ENCODE measurements at places on chromosomes 16 and 17.
A peak's percentile ranks its signal among the peaks of the same experiment; 100 is the strongest.

GRCh38 chr16:81774348-81774747 is 4.7 kb upstream of the PLCG2 start:
- no peak for DNase-seq

DNA sequence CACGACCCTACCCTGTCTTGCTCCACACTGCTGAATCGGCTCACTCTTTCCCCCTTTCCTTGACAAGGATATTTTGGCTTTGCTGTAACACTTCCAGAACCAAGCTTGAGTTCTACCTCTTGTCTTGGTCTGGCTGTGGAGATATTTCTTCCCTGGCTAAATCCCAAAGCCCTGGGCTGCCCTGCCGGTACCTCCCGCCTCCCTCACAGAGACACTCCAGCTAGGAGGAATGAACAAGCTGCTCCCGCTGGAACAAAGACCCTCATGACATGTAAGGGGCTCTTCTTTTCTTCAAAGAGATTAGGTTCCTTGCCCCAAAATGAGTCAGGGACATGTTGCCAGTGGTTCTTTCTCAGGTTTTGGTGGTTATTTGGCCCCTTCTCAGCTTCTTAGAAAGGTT is 10.8 kb downstream of the INPP5K start:
- no peak for DNase-seq

GRCh38 chr16:22007509-22008214 is at the start of gene MOSMO:
TSS of gene MOSMO (plus strand) at chr16:22008111. CDS start at chr16:22008302, 191 bp downstream.
- peak; percentile 38 for DNase-seq

DNA sequence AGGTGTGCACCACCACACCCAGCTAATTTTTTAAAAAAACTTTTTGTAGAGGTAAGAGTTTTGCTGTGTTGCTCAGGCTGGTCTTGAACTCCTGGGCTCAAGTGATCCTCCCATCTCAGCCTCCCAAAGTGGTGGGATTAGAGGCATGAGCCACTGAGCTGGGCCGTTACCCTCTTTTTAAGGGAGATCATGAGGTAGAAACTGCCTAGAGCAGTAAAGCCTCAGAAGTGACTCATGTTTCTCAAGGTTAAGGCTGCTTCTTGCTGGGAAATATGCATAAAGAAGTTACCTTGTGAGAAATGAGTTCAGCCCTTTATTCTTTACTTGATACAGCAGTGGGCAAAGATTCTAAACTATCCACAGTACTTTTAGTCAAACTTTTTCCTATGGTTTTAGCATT is 38.2 kb downstream of the GRB2 start:
- DNase-seq, result no peak

DNA sequence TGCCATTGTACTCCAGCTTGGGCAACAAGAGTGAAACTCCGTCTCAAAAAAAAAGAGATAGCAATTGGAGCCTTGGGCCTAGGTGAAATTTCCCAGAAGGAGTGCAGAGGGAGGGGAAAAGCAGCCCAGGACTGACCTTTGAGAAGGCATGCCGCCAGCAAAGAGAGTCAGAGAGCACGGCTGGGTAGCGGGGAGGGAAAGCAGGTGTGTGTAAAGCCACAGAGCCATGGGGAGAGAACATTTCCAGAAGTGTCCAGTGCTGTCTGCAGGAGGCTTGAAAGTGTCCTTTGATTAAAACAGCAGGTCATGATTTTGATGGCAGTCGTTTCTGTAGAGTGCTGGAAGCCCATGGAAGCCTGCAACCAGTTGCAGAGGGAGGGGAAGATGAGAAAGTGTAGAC is 8.1 kb downstream of the C16orf54 start:
- no peak for DNase-seq

DNA sequence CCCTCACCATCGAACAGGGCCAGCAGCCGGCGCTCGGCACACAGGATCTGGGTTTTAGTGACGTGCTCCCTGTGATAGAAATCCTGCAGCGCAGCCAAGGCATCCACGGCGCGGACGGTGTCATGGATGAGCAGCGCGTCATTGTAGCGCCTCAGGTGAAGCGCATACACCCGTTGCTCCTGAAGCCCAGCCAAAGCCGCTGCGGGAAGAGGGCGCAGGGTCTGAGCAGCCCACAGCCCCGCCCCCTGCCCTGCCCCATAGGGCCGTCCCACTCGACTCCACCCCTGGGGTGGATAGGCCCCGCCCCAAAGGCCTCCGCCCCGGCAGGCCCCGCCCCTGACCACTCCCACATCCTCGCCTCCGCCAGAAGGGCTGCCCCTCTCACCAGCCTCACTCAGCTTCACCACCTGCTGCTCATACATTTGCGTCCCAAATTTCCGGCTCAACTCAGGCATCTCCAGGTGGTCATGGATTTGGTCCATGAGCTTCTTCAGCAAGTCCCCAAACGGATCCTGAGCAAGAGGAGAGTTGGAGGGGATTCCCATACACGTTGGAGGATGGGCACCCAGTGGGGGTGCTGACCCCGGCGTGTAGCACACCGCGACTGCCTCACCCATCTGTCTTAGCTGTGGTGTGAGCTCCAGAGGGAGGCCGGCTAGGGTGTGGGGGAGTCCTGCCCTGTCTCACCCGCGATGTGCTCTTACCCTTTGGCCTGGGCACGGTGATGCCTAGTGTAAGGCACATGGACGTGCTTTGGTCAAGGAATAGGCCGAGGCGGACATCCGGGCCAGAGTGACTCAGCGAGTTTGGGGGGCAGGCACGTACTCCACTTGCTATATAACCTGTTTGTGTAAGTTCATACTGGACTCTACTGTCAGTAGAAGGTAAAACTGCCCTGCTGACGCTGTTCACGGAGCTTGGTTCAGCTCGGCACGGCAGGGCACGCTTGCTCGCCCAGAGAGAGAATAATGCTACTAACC is 4.6 kb downstream of the DHX58 start:
- DNase-seq, result peak; percentile 88

DNA sequence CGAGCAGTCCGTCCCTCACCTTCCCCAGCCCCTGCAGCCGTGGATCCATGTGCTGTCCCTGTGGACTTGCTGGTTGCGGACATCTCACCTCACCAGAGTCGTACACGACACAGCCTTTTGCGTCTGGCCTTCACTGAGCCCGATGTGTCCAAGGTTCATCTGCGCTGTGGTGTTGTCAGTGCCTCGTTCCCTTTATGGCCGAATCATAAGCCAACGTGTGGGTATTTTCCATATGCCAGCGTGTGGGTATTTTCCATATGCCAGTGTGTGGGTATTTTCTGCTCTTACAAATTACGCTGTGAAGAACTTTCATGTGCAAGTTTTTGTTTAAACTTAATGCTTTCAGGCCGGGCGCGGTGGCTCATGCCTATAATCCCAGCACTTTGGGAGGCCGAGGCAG is 31.6 kb downstream of the TBCD start:
- no peak for DNase-seq

GRCh38 chr17:74530831-74531150 is 484 bp downstream of the CD300LB start:
- no peak for DNase-seq

DNA sequence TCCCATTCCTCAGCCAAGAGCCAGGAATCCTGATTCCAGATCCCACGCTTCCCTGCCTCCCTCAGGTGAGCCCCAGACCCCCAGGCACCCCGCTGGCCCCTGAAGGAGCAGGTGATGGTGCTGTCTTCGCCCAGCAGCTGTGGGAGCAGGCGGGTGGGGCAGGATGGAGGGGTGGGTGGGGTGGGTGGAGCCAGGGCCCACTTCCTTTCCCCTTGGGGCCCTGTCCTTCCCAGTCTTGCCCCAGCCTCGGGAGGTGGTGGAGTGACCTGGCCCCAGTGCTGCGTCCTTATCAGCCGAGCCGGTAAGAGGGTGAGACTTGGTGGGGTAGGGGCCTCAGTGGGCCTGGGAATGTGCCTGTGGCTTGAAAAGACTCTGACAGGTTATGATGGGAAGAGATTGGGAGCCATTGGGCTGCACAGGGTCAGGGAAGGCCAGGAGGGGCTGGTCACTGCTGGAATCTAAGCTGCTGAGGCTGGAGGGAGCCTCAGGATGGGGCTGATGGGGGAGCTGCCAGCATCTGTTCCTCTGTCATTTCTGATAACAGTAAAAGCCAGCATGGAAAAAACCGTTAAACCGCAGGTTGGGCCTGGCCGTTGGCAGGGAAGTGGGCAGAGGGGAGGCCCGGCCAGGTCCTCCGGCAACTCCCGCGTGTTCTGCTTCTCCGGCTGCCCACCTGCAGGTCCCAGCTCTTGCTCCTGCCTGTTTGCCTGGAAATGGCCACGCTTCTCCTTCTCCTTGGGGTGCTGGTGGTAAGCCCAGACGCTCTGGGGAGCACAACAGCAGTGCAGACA is at the start of gene SPN:
SPN (plus strand) TSS at position 232 of the 791 bp plus-strand sequence; CDS start at position 714, 482 bp downstream.
- no peak for DNase-seq

DNA sequence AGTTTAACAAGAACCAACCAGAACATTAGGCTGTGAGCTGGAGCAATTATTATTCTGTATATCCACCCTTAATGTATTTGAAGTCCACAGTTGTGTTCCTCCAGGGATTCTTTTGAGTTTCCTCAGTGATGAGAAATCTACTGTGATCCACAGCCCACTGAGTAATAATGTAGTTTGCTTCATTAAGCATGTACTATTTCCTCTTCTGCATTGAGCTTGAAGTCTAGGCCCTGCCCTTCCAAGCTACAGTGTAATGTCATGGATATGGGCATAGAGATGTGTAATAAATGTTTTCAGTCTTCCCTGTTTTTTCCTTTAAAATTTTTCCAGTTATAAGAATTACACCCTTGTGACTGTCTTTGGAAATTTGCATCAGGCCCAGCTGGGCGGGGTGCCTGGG is 36.4 kb upstream of the SLC12A3 start:
- DNase-seq, result no peak

DNA sequence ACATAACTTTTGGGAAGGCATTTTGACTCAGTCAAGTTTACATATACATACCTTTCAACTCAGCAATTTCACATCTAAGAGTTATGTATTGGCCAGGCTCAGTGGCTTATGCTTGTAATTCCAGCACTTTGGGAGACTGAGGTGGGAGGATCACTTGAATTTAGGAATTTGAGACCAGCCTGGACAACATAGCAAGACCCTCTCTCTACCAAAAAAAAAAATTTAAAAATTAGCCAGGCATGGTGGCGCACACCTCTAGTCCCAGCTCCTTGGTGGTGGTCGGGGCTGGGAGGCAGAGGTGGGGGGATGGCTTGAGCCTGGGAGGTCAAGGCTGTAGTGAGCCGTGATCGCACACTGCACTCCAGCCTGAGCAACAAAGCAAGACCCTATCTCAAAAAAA is 79.3 kb downstream of the AATF start:
- DNase-seq, result no peak

DNA sequence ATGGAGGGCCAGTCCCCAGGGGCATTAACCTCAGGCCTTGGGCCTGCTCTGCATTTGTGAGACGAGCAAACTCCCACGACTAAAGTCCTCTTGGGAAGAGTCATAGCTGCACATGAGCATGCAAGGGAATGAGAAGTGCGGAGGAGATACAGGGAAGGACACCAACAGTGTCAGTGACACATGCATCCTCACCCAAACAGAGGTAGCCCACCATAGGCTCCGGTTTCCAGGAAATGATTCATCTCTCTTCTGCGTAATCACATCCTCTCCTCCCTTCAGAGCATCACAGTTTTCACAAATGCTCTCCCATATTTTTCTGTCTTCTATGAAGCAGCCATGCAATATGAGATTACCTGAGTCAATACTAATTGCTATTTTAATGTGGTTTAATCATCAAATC is 725.7 kb upstream of the GOT2 start:
- no peak for DNase-seq

DNA sequence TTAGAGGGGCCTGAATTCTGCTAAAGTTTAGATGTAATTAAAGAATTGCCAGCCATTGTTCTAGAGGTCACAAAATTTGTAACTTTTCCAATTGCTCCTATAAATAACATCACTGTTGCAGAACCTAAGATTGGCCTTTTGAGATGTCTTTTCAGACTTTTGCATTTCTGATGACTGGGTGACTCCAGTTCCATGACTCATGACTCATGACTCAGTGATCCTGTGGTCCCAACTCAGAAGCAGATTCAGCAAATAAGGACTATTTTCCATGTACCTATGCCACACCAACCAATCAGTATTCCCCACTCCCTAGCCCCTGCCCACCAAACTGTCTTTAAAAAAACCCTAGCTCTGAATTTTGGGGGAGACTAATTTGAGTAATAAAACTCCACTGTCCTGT is 740.9 kb downstream of the CDH8 start:
- DNase-seq, result no peak

DNA sequence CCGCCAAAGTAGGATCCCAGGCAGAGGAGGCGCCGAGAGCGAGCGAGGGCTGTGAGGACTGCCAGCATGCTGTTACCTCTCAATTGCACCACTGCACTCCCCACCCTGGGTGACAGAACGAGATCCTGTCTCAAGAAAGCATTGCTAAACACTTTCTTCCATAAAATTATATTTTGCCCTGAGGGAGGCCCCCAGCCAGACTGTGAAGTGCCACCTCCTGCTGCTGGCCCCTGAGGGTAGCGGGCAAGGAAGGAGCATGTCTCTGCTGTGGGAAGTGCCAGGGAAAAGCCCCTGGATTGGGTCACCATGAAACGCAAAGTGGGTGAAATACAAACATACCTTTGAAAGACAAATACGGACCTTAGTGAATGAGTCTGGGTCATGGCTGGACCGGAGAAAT is 78.0 kb upstream of the AMZ2 start:
- no peak for DNase-seq

DNA sequence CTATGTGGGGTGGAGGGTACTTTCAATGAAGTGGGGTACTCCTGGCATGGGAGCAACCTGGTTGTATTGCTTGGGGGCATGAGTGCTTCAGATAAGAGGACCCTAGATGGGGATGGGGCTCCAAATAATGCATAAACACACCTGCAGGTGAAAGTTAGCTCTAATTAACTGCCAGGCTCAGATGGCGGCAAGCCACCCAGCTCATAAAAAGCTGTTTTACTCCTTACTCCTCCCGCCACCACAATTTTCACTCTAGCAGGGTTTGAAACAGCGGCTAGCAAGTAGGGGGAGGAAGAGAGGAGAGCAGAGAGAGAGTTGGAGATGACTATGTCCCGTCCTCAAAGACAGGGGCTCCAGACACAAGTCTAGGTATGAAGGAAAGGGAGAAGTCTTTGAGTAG is 117.7 kb upstream of the WSCD1 start:
- DNase-seq, result no peak

DNA sequence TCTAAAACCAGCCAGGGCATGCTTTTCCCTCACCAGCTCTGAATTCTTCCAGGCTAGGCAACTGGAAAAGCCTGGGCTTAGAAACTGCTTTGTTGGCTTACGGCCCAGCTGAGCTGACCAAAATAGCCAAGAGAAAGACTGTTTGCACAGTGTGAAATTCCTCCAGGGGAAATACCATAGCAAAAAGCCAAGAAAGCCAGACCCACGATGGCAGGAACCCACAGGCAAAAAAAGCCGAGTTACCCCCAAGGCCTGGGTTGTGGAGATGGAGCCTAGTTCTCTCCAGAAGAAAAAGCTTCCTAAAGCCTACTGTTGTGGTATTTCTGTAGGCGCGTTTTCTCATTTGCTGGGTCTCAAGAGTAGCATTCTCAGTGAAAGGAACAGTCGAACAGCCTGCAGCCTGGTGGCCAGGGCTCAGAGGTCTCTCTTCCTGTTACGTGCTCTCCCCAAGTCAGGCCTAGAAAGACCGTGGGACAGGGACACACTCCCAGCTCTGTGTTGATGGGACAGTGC is 9.2 kb downstream of the SP2 start:
- no peak for DNase-seq

DNA sequence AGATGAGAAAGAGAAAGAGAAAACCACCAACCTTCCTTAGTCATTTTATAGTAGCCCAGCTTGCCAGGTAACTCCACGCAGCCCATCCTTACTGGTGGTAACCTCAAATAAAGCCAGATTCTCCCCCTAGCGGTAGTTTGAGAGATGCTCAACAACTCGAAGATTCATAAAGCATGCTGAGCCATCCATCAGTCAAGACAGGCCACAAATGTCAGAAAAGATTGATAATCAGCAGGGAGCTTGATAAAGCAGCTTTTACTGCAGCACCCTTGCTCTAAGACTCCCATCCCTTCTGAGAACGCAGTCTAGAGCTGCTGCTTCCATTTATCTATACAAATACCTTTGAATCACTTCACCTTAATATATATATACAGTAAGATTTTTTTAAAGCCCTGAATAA is 451.5 kb upstream of the HSBP1 start:
- no peak for DNase-seq

Data from stimulated activated CD8-positive, alpha-beta memory T cell treated with anti-CD3 and anti-CD28 coated beads, Interleukin-4, amount 100 ng/mL, for 1 hour (primary cell).